Thymus (tissue), 14 donors: ENCODE measurements at places on chromosomes 11 and 22.

DNA sequence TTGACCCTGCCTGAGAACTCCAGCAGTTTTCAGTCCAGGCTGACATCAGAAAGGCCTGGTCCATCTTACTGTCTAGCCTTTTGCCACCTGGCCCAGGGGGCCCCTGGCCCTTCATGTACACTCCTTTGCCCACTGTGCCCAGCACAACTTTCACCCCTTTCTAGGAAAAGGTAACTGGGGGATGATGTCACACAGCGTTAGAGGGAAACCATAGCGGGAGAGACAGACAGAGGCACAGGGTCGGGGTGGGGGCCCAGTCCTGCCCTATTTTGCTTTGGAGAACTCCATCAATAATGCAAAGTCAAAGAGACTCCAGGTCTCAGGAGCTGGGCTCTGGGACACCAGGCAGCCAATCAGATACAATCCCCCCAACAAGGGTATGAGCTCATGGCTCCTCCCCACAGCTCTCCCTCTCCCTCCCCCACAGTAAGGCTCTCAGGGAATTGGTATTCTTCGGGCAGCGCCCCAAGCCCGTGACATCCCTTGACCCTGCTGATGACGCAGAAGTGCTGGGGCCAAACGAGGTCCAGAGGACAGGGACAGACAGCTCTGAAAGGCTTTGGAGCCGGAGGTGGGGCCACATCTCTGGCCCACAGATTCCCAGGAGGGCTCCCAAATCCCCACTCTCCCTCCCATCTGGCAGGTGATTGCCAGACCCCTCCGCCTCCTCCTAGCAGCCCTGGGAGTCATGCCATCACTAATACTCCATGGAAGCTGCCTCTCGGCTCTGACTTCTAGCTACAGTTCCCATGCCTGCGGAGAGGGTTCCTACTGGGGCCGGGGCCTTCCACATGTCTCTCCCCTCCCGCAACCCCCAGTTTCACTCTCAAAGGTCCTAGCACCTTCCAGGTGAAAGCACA, 5.9 kb downstream of the USP2 start:
- no peak for DNase-seq

- DNase-seq, result no peak
Observed at GRCh38 chr11:2778630-2779498, 79.1 kb upstream of the KCNQ1OT1 start.

GRCh38 chr22:40958299-40958698, 7.1 kb downstream of the RBX1 start:
- no peak for DNase-seq

DNA sequence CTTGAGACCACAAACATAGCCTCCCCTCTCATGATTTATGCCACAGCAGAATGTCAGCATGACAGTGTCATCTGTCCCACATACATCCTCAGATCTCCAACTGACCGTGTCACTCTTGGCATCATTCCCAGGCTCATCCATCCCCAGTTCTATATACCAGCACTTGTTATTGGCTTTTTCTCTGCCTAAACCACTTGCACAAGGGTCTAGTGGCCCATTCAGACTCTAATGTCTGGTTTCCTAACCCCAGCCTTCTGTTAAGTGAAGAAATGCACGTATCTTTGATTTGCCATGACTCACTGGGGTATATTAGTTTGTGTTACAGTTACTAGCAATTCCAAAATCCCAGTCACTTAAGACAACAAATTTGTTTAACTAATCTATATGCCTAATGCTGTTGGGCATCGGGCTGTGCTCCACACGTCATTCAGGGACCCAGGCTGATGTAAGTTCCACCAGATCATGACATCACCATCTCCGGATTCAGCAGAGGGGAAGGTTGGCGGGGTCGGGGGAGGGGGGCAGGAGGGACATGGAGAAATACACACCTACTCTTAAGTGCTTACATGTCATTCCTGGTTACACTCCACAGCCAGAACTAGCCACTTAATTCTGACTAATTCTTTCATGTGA, 517.4 kb downstream of the BUD13 start:
- no peak for DNase-seq

- DNase-seq, result peak; percentile 12
Observed at GRCh38 chr11:95066716-95067038, at the start of gene SRSF8. Gene SRSF8 (plus strand): TSS chr11:95066919. CDS start chr11:95067227, 308 bp downstream.

DNA sequence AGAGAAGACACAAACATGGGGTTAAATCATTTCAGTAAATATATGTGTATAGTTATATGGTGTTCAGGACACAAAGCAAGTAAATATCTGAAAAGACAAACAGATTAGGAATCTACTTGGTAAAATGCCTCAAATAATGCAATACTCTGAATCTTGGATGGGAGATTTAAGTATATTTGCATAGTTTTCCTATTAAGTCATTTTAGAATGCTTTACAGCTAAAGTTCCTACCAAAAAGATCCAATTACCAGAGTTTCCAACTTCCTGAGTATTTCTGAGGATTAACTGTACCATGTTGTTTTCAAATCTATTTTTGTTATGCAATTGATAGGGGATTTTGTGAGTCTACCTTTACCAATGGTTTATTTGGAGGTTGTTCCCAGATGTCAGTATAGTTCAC, 424.4 kb upstream of the CCDC179 start:
- DNase-seq, result no peak

- no peak for DNase-seq
Observed at GRCh38 chr11:93073026-93073425, 103.6 kb downstream of the MTNR1B start.

- DNase-seq, result peak; percentile 5
Observed at GRCh38 chr11:133163463-133164419, 368.6 kb downstream of the OPCML start.

- no peak for DNase-seq
Observed at GRCh38 chr11:130583801-130584211, 135.4 kb downstream of the ADAMTS15 start.

DNA sequence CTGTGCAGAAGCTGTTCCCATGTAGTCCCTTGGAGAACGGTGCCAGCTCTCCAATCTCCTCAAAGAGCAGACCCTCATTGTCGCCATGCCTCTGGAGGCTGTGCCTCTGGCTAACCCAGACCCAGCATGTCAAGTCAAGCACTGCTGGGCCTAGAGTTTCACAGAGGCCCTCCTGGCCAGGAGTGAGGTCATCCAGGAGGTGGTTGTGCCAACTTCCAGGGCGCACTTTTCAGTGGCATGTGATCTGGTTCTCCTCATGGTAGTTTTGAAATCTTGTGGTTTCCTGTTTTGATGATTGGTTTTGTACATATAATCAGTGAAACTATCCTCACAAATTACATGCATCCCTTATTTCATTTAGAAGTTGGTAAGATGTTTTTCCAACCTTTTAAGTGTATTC, 78.9 kb downstream of the PPFIBP2 start:
- no peak for DNase-seq

GRCh38 chr22:49368976-49369725, 458.5 kb downstream of the BRD1 start:
- DNase-seq, result no peak

DNA sequence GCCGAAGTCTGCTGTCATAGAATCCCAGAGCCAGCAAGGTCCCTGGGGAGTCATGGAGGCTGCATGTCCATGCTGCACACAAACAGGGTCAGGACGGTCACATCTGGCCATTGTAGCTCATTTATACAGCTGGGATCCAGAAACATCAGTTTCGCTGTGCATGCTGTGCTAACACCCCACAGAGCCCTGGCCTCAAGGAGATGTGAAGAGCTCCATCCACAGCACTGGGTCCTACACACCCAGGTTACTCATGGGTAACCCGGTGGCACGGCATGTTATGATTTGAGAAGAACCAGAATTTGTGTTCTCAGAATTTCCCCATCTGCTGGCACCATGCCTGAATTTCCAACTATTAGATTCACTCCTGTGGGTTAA, 146.3 kb upstream of the ARHGAP20 start:
- no peak for DNase-seq

DNA sequence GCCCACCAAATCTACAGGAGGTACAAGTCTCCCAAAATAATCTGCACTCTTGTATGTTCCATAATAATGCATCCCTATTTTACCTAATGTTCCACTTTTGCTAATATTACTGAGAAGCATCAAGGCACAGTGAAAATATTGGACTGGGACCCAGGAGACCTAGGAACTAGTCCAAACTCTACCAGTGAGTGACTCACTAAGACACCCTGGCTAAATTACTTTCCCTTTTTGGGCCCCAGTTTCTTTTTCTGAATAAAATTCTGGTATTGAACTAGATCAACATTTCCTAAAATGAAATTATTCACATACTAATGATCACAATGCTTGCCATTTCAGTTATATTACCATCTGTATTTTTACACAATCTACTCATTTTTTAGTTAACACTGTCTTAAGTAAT, 19.6 kb downstream of the THAP12 start:
- DNase-seq, result no peak

DNA sequence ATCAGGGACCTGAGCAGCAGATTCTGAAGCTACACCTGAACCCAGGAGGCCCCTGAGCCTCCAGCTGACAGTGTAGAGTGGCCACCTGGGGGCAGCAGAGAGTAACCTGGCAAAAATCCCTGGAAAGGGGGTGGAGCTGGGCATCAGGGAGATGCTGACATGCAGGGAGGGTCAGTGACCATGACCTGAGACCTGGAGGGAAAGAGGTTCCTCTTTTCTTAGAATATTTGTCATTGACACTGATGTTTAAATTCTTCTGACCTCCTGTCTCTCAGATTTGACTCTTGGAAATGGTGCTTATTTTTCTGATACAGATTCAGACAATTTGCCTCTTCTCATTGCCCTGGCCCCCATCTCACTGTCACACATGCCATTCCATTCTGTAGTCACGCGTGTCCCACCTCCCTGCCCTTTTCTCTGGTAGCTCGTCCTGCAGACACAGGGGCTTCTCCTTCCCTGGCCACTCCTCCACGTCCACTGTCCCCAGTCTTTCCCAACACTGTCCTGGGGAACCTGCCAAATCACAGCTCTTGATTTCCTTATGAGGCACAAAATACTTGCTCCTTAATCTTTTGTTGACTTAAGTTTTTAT, 117.2 kb upstream of the IGLL5 start:
- DNase-seq, result peak; percentile 44

DNA sequence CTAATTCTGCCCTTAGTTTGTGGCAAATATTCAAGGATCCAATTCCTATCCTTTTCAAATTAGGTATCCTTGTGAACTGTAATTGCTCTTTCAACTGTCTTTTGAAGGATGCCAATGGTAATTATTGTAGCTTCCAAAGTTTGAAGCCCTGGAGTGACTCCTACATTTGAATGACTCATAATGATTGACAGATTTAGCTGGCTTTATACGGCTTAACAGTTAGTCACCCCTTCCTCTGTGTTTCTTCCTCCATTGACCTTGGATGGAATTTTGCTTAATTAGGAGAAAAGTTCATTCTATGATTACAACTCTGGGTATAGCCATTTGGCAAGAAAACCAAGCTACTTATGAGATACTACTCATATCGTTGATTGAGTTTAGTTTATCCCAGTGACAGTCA, 639.3 kb upstream of the KIRREL3 start:
- DNase-seq, result no peak

DNA sequence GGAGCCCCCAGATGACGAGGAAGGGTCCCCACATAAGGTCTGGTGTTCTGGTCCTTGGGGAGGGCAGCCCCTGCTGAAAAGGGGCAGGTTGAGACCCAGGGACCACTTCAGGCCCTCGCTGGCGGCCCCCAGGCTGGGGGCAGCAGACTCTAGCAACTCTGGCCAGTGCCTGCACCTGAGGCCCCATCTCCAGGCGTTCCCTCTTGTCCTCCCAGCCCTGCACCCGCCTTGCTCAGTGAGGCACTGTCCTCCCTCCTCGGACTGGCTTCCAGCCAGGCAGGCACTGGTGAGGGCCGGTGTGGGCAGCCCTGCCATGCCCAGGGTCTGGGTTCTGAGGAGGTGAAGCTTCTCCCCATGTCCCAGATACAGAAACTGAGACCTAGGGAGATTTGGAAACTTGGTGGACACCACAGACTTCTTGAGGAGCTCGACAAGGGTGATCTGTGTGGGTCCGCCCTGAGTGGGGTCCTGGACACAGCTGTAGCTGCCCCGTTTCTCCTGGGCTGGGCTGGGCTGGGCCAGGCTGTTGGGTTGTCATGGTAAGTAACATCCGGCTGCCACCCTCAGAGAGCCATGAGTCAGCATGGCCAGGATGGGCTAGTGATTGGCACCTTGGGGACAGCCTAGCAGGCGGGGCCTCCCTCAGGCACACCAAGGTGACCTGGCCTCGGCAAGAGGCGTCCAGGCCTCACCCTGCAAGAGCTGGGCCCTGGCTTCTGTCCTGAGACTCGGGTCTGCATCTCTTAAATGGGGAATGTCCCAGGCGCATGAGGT, 11.1 kb upstream of the PHLDA2 start:
- no peak for DNase-seq

DNA sequence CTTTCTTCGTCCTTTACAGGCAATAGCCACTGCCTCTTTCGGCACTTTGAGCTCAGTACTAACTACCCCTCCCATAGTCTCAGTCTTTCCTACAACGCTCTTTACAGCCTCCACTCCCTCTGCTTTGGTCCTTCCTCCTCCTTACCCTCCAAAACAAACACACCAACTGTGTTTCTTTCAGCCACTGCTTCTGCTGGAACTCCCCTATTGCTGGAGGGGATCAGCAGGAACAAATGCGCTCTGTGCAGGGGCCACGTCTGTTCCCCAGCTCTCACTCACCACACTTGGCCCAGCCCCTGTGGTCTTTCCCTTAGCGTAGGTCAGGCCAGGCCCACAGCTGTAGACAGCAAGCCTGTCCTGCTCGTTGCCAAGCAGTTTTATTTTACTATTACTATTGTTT, 42.3 kb downstream of the PC start:
- DNase-seq, result no peak

DNA sequence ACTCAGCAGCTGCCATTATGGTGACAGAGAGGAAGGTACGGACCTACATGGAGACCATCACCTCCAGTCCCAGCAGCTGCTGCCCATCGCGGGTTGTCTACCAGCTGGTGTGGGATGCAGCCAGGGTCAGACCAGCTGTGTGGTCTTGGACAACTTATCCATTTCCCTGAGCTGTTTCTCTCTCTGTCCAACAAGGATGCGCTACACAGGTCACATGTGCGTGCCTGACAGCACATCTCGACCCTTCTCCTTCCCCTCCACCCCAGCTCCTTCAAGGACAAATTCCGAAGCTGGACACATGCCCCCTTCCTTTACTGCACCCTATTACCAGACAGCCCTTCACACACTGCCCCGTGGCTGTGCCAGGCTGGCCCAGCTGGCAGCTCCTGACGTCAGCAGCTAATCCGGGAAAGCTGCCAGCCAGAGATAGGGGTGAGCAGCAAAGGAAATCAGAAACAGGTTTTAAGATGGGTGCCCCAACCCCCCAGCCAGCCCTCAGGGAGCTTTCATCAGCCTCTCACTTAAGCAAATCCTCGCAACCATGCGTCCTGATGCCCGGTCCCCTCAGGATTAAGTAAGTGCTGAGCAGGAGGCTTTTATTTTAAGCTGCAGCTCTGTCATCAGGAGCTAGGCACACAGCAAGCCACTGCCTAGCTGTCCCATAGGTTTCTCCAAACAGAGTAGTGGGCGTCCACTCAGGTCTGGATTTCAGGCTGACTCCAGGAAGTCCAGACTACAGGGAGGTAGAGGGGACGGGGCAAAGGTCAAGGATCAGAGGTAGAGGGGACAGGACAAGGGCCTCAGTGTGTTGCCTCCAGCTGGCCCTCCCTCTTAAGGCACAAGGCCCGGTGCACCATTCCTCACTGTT, 20.3 kb downstream of the TEF start:
- DNase-seq, result no peak

- DNase-seq, result no peak
Observed at GRCh38 chr11:122424636-122425035, 230.9 kb upstream of the UBASH3B start.
